ENCODE measurements at places on chromosomes 2 and 18. TPM values are rescaled to one million over a fixed set of nuclear protein-coding genes. Genes with fewer than 3 reads are reported as not detected.
A peak's percentile ranks its signal among the peaks of the same experiment; 100 is the strongest.

DNA sequence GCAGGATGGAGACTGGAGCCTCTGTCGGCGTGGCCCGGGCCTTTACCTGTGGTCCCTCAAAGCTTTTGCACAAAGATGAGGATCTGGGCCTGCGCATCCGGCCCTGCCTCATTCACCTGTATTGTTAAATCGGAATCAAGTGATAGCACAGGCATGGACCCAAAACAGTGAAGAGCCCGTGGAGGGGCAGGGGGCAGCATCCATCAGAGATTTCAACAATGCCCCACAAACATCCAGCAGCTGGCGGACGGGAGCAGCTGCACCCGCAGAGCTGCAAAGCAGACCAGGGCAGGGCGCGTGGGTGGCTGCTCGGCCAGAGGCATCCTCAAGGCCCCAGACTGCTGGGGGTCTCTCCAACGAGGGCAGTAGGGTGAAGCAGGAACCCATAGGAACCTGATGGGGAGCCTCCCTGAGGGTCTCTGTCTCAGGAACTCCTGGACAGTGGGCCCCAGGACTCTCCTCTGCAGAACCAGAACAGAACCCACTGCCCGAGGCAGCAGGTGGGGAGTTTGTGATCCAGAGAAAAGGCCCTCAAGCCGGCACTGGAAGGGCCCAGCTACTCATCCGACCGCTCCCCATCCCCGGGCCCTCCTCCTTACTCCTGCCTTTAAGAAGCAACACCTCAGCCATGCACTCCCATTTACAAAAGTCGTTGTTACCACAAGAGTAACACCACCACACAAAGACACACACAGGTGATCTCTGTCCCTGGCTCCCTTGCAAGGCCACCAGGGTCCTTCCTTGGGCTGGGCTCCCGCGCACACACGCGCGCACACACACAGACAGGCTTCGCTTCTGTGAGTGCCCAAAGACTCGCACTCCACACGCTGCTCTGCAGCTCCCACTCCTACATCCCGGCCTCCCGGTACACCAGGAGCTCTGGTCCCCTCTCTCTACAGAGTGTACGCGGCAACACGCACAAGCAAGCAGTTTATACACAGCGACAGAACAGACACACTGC is 28.8 kb downstream of the HDAC4 start:
- H3K27me3 ChIP-seq, result no peaks in the 10 kb centered on the region
- H3K4me3 ChIP-seq, result no peak overlapping the region
- H3K27ac ChIP-seq, result peak overlapping the region; percentile 31
- peak; percentile 56 for DNase-seq
- H3K4me1 ChIP-seq, result peaks cover 61% of the 10 kb centered on the region
- H3K36me3 ChIP-seq, result no peaks in the 10 kb centered on the region

- no peak overlapping the region for H3K27ac ChIP-seq
- no peaks in the 10 kb centered on the region for H3K27me3 ChIP-seq
- no peaks in the 10 kb centered on the region for H3K4me1 ChIP-seq
- no peaks in the 10 kb centered on the region for H3K36me3 ChIP-seq
- H3K4me3 ChIP-seq, result no peak overlapping the region
Observed at GRCh38 chr2:68390114-68390513, 25.0 kb downstream of the PLEK start.

- no peak for DNase-seq
- no peaks in the 10 kb centered on the region for H3K36me3 ChIP-seq
- H3K4me1 ChIP-seq, result no peaks in the 10 kb centered on the region
- H3K27me3 ChIP-seq, result no peaks in the 10 kb centered on the region
Observed at GRCh38 chr2:133345638-133346037, 222.6 kb downstream of the NCKAP5 start.

DNA sequence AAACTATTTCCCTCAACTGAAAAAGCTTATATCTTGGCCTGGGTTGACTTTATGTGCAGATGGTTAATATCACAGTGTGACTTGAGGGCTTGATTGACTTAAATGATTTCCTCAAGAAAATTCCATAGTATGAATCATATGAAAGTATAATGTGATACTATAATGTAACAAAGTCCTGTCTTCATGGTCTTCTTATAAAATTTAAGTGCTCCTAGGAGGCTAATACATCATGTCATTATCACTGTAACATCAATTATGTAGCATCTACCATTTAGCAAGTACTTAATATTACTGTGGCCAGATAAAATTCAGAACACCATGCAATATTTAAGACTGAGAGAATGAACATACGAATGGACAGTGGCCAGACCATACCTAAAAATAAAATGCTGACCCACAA is 276.1 kb downstream of the RIT2 start:
- H3K36me3 ChIP-seq, result no peaks in the 10 kb centered on the region
- H3K4me3 ChIP-seq, result no peak overlapping the region
- no peaks in the 10 kb centered on the region for H3K4me1 ChIP-seq
- DNase-seq, result no peak

DNA sequence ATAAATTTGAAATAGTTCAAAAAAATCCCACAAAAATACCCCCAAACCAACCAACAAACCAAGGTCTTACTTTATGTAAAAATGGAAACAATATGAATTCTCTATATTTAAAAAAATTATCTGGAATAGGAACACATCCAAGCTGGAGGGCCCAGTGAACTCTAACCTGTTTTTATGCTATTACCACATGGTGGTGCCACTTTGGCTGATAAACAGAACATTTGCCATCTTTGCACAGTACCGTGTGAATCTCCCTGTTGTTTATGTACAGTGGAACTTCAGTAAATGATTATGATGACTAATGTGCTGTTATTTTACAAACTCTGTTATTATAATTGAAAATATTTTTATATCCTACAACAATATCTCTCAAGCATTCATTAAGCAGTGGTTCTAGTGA is 145.3 kb upstream of the SMAD7 start:
- no peak overlapping the region for H3K4me3 ChIP-seq
- no peaks in the 10 kb centered on the region for H3K27me3 ChIP-seq
- no peak overlapping the region for H3K27ac ChIP-seq
- DNase-seq, result no peak
- peaks cover 5% of the 10 kb centered on the region for H3K36me3 ChIP-seq

GRCh38 chr18:78793313-78794070 is 186.1 kb upstream of the SALL3 start:
- no peaks in the 10 kb centered on the region for H3K36me3 ChIP-seq
- H3K27me3 ChIP-seq, result peaks cover 7% of the 10 kb centered on the region
- no peak overlapping the region for H3K27ac ChIP-seq
- DNase-seq, result peak; percentile 36
- no peak overlapping the region for H3K4me3 ChIP-seq

GRCh38 chr2:27060323-27060722 is 8.9 kb downstream of the AGBL5 start:
- H3K27me3 ChIP-seq, result no peaks in the 10 kb centered on the region
- DNase-seq, result peak; percentile 35
- no peak overlapping the region for H3K27ac ChIP-seq
- H3K4me3 ChIP-seq, result no peak overlapping the region
- peaks cover 5% of the 10 kb centered on the region for H3K4me1 ChIP-seq

DNA sequence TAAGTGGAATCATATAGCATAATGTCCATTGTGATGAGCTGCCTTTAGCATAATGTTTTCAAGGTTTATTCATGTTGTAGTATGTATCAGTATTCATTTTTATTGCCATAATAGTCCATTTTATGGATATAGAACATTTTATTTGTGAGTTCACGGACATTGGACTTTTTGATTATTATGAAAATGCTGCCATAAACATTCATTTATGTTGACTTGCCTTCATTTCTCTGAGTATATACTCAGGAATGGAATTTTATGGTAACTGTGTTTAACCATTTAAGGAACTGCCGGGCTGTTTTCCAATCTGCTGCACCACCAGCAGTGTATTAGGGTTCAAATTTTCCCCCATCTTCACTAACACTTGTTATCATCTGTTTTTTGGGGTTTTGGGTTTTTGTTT is 12.2 kb downstream of the CREB1 start:
- no peaks in the 10 kb centered on the region for H3K36me3 ChIP-seq
- H3K27ac ChIP-seq, result no peak overlapping the region
- no peak overlapping the region for H3K4me3 ChIP-seq
- DNase-seq, result no peak

DNA sequence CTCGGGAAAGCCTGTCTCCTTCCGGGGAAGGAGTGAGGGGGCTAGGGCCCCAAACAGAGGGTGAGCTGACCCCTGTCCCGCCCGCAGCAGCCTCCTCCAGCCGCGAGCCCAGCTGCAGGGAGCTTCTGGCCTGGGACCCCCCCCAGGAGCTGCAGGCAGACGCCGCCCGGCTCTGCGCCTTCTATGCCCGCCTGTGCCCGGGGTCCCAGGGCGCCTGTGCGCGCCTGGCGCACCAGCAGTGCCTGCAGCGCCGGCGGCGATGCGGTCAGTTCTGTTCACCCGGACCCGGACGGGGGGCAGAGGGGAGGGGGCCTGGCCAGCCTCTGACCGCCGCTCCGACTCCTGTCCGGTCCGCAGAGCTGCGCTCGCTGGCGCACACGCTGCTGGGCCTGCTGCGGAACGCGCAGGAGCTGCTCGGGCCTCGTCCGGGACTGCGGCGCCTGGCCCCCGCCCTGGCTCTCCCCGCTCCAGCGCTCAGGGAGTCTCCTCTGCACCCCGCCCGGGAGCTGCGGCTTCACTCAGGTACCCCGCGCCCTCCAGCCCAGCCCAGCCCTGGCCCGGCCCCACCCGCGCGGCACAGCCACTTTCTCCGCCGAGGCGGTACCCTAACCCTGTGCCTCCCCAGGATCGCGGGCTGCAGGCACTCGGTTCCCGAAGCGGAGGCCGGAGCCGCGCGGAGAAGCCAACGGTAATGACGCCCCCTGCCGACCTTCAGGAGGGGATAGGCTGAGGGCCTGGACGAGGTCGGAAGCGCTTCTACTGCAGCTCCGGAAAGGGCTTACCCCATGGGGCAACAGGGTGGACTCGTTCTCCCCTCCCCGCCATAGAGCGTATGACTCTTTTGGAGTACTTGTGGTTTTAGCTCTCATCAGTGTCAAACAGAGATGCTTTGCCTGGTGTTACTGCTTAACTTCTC is 2.0 kb upstream of the CHRND start:
- H3K4me1 ChIP-seq, result no peaks in the 10 kb centered on the region
- no peak overlapping the region for H3K27ac ChIP-seq
- no peak for DNase-seq
- peaks cover 51% of the 10 kb centered on the region for H3K27me3 ChIP-seq

DNA sequence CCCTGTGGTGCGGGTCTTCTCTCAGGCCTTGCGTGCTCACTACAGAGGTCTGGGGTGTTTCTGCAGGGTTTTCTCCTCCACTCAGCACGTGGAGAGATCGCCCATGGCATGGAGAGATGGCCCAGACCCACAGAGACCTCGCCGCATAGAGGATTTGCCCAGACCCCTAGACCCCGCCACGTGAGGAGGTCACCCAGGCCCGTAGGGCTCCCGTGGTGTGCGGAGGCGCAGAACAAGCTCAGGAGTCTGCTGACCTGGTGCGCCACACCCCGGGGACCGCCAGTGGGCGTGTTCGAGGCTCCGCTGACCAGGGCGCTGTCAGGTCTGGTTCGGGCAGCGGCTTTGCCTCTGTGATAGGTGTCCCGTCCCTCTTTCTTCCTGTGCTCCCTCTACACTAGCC is 64.5 kb downstream of the ADI1 start:
- no peak for DNase-seq
- H3K27ac ChIP-seq, result no peak overlapping the region
- no peak overlapping the region for H3K4me3 ChIP-seq
- peaks cover 5% of the 10 kb centered on the region for H3K36me3 ChIP-seq
- no peaks in the 10 kb centered on the region for H3K27me3 ChIP-seq

The HOXD10 gene
- 1.5 TPM for polyA plus RNA-seq

The RMDN2 gene
- 4.2 TPM for polyA plus RNA-seq

The DSC1 gene
- polyA plus RNA-seq, result 0.09 TPM
